Left ventricle myocardium superior (tissue), 1 donor: ENCODE measurements at places on chromosomes 16 and 17. TPM values are rescaled to one million over a fixed set of nuclear protein-coding genes. Genes with fewer than 3 reads are reported as not detected.

DNA sequence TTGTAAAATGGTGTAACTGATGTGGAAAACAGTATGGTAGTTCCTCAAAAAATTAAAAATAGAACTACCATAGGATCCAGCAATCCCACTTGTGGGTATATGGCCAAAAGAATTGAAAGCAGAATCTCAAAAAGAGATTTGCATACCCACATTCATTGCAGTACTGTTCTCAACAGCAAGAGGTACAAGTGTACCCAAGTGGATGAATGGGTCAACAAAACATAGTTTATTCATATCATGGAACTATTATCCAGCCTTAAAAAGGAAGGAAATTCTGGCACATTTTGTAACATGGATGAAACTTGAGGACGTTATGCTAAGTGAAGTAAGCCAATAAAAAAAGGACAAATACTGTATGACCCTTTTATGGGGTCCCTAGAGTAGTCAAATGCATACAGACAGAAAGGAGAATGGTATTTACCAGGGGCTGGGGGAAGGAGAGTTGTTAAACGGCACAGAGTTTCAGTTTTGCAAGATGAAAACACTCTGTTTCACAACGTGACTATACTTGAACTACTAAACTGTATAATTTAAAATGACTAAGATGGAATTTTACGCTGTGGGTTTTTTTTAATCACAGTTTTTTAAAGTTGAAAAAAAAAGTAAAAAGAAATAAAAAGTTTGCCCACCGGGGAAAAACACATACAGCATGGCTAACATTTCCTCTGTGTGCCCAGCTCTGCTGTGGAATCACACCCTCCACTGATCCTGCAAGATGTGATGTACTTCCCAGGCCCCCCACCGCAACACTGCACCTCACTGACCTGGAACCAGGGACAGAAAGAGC, 6.1 kb downstream of the TVP23A start:
- no peak for DNase-seq

- no peak for DNase-seq
Measured at GRCh38 chr16:23941963-23942564, 106.3 kb downstream of the PRKCB start.

DNA sequence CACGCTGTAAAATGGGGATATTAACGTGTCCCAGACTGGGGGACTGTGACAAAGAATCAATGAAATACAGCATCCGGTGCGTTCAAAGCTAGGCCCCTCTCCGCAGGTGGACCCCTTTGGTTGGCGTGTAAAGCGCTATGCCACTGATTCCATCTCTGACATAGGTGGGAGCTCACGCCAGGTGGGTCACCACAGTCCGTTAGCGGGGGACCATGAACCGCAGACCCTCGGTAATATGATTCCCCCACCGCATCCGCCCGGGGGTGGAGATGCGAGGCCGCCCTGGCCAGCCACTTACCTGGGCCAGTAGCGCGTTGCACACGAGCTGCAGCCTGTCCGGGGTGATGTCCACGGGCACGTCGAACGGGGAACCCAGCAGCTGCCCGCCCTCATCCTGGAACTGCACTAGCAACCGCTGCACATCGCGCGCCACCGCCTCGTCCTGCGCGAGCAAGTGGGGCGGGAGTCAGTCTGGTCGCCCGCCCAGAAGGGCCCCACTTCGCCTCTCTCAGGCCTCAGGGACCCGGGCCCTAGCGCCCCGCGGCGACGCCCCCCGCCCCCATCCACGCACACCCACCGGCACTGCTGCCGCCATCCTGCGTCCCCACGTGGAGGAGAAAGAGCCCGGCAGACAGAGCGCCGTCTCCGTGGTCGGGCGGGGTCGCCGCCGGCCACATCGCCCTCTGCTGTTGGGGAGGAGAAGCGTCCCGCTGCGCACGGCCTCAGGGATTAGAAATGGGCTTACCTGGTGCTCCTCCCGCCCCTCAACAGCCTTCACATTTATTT, at the start of gene NLE1:
Gene NLE1 (minus strand): TSS at position 623 of the 786 bp plus-strand sequence. CDS start 28 bp downstream, at position 595.
- DNase-seq: peak; percentile 89

DNA sequence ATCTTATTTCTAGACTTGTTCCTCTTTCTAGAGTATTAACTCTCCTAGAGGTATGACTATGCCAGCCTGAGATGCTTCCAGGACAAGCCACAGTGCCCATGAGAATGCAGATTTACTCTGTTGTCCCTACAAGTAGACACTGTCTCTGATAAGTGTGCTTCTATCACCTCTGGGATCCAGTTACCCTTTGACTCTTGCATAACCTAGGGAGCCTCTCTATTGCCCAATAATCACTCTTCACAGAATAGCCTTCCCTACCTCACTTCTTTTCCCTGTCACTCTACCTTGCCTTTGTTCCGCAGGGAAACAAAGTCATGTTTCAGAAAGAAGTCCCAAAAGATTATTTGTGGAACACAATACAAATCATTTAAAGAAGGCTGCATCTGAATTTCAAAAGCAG, 1.6 kb upstream of the KRT34 start:
- no peak for DNase-seq

DNA sequence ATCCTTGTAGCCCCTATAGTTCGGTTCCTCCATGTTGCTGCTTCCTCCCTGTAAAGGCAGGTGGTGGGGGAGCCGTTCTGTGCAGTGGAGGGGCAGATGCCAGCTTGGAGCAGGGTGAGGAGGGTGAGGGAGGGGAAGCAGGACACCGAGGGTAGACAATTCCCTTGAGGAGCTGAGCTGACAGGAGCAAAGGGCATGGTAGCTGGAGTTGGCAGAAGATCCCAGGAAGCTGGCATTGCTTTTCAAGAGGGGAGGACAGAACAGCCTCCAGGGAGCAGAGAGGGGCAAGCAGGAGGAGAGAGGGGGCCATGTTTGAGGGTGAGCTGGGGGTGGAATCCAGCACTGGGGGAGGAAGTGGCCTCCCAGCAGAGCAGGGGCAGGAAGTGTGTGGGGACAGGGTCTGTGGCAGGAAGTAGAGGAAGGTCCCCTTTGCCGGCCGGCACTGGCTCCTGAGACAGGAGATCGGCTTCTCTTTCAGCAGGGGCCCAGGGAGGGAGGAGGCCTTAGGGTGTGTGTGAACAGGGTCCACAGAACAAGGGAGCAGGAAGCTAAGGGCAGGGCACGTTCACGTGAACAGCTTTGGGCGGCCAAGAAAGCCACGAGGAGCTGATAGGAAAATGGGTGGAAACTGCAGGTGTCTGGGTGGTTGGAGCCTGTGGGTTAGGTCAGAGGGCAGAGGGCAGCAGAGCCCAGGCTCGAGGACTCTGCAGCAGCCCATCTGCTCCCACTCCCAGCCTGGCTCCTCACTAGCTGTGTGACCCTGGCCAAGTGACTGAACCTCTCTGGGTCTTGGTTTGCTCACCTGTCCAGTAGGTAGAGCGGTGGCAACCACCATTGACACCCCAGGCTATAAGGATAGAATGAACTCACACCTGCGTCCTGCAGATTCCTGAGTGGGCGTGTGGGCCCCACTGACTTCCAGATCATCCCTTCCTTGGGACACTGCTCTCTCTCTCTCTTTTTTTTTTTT, 17.5 kb upstream of the SPNS2 start:
- peak; percentile 38 for DNase-seq

DNA sequence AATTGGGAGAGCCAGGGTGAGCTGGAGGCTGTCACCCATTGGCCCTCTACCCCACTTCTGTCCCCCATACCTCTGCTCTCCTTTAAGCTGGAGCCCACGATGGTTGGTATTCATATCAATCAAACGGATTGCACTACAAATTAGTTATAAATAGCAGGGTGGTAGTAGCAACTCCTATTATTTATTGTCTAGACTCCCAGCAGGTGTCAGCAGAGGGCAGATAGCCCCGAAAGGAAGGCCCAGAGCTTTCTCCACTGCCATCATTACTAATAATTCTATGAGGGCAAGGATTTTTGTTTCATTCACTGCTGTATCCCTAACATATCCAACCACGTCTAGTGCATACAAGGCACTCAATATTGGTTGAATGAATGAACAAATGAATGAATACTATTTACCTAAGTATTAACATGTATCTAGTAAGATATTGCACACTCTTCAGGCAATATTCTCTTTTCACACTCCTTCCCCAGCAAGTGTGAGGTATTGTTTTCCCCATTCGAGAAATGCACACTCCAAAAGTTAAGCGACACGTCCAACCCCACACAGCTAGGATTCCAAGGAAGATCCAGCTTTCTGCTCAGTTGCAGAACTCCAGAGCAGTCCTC, 6.3 kb downstream of the C17orf50 start:
- no peak for DNase-seq

PDILT gene
- not detected for total RNA-seq

ADAD2 gene
- not detected for total RNA-seq
